HFF-Myc (cell line): ENCODE measurements at places on chromosomes 6 and 20.

- no peak for DNase-seq
Observed at GRCh38 chr6:120262354-120262753, 912.8 kb upstream of the MAN1A1 start.

GRCh38 chr20:33539129-33539528, 49.2 kb downstream of the CBFA2T2 start:
- no peak for DNase-seq

- peak; percentile 43 for DNase-seq
Observed at GRCh38 chr20:4563534-4563933, 158.2 kb upstream of the PRND start.

DNA sequence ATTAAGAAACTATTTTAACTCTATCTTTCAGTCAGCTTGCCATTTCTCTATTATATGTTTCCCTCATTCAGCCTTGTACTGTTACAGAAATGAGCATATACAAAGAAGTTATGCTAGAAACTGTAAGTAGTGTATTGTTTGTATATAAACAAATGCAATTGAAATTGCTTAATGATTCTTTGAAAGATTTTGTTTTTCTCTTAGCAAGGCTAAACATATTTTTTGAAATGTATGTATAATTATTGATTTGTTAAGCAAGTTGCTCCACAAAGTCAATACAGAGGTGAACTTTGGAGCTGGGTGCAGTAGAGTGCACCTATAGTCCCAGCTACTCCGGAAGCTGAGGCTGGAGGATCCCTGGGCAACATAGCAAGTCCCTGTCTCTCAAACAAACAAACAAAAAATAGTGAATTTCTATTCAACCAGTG, 253.6 kb downstream of the RNGTT start:
- DNase-seq = no peak

GRCh38 chr6:121608270-121608669, 172.8 kb downstream of the GJA1 start:
- DNase-seq = no peak

GRCh38 chr6:50824552-50824951, 5.9 kb downstream of the TFAP2B start:
- DNase-seq = no peak

GRCh38 chr6:20409427-20409971, 7.8 kb downstream of the E2F3 start:
- no peak for DNase-seq

GRCh38 chr6:117482240-117483003, at the start of gene DCBLD1:
DCBLD1 (plus strand) TSS chr6:117482674; CDS start chr6:117482782, 108 bp downstream.
- no peak for DNase-seq

DNA sequence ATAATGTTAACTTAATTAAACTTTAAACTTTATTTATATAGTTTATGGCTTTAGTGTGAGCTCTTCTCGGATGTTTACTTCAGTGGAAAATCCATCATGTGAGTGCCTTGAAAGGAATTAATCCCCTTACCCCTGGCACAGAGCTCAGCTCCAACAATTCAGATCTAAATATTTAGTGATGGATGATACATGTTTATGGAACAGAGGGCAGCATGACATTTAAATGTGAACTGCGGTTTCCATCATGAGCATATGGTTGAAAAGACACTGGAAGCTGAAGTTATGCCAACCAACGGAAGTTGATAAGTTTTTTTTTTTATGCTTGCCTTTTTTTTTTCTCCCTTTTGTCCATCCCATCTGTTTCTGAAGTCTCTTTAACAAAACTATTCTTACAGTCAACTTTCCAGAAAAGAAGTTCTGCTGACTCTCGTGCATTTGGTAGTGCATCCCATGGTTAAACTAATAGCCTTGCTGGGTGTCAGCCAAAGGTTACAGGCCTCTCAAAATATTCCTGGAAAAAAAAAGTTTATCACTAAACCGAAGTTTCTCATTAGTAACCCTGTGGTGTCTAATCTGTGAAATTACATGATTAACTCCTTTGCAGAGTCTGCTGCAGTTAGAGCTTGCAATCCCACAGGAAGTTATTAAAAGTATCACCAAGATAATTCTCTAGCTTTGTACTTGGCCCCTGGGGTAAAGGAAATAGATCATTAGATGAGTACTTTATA, 243.9 kb upstream of the TCF21 start:
- DNase-seq = peak; percentile 78

- peak; percentile 92 for DNase-seq
Observed at GRCh38 chr6:44053760-44054556, 73.3 kb downstream of the MRPL14 start.

GRCh38 chr20:17699931-17700351, at the start of gene BANF2:
BANF2 (plus strand) TSS chr20:17699966; CDS start chr20:17725026, 25,060 bp downstream.
- no peak for DNase-seq

DNA sequence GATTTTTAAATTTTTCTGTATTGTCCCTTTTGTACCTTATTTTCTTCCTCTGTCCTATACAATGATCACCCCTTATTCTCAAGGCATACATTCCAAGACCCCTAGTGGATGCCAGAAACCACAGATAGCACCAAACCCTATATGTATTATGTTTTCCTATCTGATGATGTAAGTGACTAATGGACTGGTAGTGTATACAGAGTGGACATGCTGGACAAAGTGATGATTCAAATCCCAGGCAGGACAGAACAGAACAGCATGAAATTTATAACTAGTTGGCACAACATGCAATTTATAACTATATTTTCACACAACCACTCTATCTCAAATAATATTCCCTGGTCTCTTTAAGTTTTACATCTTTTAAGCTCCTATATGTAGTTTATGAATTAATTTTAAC, 205.6 kb upstream of the FLRT3 start:
- no peak for DNase-seq

DNA sequence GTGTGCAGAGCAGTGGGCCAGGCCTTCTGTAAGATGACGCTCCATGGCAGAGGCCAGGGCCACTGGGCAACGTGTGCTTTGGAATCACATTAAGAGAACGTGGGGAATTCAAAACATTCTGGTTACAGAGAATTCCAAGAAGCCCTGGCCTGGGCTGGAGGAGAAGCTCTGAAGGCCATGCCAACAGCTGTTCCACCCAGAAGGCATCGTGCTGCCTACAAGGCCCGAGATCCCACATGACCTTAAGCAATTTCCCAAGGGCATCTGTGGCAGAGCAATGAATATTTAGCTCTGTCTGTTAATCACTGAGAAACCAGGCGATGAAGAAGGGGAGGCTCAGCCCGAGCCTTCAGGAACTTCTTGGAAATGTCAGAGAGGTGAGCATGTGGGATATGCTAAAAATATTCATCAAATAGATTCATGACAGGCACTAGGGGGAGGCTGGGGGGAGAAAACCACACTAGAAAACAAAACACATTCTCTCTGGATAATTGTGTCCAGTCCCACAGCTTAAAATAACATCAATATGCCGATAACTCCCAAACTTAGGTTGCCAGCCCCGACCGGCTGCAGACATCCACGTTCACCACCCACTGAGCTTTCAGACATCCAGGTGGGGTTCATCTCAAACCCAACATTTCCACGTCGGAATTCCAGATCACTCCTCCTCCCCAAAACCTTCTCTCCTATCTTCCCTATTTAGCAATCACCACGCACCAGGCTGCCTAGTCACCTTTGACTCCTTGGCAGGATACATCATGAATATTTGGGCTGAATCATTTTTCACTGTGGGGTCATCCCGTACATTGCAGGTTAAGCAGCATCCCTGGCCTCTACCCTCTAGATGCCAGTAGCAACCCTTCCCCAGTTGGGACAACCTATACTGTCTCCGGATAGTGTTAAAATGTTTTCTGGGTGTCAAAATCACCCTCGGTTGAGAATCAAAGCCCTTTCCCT, 6.6 kb downstream of the SULF2 start:
- no peak for DNase-seq

- DNase-seq = no peak
Observed at GRCh38 chr6:158068156-158068892, 86.7 kb downstream of the SYNJ2 start.

- DNase-seq = peak; percentile 7
Observed at GRCh38 chr6:104789770-104790190, 69.9 kb downstream of the HACE1 start.

DNA sequence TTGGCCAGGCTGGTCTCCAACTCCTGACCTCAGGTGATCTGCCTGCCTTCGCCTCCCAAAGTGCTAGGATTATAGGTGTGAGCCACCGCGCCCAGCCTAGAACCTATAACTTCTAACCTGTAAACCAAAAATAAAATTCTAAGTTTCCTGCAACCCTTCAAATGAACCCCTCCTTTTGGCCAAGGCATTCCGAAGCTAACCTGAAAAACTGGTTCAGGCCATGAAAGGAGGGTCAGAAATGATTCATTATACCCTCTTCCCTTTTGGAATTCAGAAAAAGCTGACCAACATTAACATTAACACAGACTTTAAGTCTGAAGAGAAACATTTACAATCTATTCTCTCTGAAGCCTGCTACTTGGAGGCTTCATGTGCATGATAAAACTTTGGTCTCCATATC, 165.1 kb downstream of the TINAG start:
- no peak for DNase-seq

DNA sequence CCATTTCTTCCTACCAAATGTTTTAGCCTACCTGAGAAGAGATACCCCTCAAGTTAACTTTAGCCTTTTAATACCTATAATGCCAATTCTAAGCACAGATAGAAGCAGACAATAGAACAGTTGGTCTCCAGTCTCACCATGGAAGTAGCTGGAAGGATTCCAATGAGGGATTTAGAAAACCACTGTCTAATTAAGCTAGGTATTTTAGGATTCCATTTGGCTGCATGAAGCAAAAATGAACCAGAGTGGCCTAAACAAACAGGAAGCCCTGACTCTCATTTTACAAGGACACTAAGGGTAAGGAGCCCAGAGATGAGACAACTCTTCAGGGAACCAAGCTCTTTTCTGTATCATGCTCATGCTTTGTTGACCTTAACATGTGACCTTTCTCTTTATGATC, 199.2 kb downstream of the ALDH8A1 start:
- peak; percentile 65 for DNase-seq

GRCh38 chr20:14470231-14470899, 133.0 kb upstream of the FLRT3 start:
- no peak for DNase-seq

DNA sequence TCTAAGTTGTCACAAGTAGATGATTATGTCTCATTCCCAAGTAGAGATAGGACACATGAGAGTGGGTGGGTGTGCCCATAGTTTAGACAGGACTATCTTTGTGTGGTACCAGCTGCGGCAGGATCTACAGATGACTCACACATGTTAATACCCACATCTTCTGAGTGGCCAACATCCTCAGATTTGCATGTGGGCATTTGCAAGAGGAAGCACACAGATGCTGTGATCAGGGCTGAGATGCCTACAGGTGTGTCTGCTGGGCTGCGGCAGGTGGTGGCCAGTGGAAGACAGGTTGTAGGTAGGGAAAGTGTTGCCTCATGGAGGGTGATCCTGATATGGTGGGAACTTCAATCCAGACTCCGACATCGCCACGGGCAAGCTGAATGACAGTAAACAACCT, 50.8 kb downstream of the UTRN start:
- no peak for DNase-seq

DNA sequence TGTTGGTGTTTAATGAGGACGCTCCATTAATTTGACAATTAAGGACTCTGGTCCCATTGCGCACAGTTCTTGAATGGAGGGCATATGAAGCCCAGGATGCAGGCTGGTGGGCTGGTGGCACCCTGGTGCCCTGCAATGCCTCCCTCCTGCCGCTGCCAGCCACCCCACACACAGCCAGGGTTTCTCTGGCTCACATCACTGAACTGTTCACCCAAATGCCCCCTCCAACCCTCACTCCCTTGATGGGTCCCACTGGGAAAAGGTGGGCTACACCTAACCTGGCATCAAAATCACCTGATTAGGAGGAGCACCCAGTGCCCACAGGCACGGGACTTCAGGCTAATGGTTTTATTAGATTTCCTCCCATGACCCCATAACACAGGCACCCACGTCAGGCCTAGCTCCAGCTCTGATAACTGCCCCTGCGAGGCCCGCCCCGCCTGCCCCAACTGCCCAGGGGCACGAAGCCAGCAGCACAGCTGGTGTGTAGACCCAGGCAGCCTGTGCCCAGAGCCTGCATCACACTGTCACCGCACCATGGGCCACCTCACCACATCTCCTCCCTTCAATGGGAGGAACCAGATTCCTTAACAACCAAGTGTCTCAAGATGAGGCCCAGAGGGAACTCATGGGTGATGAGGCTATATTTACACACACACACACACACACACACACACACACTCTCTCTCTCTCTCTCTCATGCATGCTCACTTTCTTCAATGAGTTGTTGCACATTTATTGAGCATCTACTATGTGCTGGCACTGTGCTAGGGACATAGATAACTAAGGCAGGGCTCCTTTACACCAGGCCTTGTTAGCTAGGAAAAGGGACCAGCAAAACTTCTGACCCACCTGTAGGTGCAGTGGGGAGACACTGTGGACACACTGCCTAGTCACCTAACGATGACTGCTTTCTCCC, 107.3 kb downstream of the NOL4L start:
- no peak for DNase-seq

DNA sequence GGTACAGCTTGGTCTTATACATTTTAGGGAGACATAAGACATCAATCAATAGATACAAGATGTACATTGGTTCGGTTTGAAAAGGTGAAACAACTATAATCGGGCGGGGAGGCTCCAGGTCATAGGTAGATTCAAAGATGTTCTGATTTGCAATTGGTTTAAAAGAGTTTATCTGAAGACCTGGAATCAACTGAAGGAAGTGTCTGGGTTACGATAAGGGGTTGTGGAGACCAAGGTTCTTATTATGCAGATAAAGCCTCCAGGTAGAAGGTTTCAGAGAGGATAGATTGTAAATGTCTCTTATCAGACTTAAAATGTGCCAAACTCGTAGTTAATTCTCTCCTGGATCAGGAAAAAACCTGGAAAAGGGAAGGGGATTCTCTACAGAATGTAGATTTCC, 5.9 kb upstream of the SERPINB6 start:
- DNase-seq = no peak

- DNase-seq = no peak
Observed at GRCh38 chr20:62344782-62345181, 22.3 kb downstream of the LAMA5 start.

DNA sequence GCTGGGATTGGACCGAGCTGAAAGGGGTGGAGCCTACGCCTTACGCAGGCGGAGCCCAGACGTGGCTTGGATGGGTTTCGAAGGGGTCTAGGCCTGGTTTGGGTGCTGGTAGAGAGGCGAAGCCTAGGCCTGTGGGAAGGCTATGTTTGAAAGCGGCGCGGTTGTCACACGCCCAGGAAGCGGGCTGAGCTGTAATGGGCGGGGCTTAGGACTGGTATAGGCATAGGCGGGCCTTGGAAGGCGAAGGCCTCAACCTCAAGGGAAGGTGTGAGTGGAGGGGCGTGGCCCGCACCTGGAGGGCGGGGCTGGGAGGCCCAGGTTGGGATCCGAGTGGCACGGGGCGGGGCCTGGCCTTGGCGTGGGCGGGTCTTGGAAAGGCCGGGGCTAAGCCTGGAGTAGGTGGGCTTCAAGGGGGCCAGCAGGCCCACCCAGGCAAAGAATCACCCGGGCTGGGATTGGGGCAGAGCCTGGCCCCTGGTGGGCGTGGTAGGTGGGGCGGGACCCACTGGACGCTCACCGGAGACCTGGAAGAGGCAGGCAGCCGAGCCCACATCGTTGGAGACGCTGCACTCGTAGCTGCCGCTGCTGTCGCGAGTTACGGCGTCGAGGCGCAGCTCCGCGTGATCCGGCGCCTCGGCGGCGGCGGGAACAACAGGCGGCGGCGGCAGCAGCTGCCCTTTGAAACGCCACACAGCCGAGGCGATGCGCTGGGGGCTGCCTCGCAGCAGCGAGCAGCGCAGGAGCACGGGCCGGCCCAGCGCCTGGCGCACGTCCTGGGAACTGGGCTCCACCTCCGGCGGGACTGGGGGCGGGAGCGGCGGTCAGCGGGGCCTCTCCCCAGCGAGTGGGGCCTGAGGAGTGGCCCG, 49.0 kb downstream of the MDGA1 start:
- no peak for DNase-seq
